ENCODE measurements at places on chromosomes 7 and 10.

DNA sequence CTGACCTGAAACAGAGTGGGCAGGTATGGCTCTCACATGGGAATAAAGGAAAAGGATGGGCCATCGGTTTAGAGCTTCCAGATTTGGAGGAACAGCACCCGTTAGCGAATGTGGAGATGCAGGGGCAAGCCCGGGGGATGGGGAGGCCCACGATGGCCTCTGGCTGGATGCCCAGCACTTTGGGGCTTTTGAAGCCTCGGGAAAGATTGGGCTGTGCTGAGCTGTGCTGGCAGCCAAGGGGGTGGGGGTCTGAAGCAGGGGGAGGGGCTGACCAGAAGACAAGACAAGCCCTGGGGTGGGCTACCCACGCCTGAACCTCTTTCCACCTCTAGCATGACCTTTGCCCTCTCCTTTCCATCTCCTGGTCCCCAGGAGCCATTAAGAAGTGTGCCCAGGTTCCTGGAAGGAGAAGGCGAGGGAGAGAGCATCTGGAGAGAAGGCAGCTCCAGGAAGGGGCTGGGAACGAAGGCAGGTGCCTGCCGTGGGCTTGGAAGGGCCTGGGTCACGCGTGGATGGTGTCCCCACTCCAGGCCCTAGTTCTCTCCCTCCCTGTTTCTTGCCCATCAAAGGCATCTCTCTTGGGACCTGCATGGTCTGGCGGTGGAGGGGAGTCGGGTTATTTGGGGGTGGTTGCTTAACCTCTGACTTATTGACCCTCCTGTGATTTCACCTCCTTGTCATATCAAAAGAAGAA, 39.7 kb downstream of the JAKMIP3 start:
- no peak for DNase-seq

DNA sequence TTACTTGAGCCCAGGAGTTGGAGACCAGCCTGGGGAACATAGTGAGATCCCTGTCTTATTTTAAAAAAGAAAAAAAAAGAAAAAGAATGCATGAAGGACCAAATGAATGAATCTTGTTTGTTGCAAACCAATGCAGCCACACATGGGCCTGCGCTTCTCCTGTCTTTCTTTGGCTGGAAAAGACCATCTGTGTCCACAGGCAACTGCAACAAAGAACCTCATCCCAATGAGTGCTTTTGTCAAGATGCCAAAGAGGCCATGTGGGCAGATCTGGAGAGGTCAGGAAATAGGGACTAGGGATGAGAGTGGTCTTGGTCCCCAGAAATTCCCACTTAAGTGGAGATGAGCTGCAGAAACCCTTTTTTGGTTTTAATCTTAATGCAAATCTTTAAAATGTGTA, 49.8 kb upstream of the DUSP5 start:
- no peak for DNase-seq

DNA sequence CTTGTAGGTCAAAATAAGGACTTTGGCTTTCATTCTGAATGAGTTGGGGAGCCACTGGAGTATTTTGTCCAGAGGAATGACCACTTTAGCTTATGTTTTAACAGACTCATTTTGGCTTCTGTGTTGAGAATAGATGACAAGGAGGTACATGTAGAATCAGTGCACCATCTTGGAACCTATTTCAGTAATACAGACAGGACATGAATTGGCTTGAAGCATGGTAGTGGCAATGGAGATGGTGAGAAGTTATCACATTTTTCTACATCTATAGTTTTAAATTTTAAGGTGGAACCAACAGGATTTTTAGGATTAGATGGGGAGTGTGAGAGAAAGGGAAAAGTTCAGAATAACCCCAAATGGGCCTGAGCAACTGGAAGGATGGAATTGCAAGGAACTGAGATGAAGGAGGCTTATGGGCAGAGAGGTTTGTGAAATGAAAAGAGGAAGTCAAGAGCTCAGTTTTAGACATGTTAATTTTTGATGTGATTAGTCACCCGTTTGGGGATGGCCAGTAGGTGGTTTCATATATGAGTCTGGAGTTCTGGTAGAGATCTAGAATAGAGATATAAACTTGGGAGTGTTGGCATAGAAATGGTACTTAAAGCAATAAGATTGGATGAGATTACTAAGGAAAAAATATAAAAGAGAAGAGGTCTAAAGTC, 89.2 kb upstream of the JAZF1 start:
- DNase-seq: no peak

- DNase-seq: no peak
Observed at GRCh38 chr10:101617102-101617823, 29.1 kb downstream of the DPCD start.

DNA sequence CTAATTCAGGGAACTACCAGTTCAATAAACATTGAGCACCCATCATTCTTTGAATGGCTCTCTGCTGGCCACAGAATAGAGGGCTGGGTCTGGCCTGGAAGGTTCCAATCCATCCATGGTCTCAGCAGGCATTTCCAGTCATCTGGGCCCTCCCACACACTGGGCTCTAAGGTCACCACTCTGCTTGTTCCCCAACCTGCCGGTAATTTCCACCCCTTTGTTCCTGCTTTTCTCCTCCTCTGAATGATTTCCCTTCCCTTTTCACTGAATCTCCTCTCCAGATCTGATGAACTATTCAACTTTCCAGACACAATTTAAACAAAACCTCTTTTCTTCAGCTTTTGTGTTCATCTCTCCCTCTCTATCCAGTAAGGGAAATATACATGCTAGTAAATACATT, 2.6 kb downstream of the BZW2 start:
- no peak for DNase-seq

DNA sequence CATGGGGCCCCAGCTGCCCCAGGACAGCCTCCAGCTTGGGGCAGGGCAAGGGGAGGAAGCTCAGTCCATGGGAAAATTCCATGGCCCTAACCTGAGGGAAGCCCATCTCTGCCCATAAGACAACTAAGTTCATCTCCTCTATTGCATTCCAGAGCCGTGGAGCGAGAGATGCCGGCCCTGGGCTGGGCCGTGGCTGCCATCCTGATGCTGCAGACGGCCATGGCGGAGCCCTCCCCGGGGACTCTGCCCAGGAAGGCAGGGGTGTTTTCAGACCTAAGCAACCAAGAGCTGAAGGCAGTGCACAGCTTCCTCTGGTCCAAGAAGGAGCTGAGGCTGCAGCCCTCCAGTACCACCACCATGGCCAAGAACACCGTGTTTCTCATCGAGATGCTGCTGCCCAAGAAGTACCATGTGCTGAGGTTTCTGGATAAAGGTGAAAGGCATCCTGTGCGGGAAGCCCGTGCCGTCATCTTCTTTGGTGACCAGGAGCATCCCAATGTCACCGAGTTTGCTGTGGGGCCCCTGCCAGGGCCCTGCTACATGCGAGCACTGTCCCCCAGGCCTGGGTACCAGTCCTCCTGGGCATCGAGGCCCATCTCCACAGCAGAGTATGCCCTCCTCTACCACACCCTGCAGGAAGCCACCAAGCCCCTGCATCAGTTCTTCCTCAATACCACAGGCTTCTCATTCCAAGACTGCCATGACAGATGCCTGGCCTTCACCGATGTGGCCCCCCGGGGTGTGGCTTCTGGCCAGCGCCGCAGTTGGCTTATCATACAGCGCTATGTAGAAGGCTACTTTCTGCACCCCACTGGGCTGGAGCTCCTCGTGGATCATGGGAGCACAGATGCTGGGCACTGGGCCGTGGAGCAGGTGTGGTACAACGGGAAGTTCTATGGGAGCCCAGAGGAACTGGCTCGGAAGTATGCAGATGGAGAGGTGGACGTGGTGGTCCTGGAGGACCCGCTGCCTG, 4.3 kb downstream of the AOC1 start:
- no peak for DNase-seq

DNA sequence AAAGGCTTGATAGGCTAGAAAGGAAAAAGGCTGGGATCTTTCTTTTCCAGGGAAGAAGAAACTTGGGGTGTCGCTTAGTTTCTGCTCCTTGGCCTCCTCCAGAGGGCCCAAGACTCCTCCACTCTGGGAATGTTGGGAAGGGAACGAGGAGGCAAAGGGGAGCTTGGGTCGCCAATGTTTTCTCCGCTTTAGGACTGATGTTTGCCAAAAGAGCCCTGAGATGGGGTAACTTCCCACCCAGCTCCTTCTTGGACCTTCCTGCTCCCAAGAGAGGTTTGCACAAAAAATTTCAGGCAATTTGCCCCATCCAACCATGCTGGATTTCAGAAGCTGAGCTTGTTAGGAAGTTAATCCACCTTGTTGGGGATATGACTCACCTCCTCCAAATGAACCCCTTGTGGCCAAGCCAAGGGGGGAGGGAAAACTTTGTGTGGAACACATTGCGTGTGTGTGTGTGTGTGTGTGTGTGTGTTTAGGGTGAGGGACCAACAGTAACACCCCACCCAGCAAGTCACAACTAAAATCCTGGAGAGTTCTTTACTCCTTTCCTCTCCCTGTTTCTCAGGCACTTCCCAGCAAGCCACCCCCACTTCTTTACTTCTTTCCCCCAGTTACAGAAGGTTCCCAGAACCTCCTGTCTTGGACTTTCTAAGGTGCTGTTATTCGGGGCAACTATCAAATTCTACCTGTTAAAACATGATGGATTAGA, 8.7 kb upstream of the HOXA2 start:
- DNase-seq: no peak

DNA sequence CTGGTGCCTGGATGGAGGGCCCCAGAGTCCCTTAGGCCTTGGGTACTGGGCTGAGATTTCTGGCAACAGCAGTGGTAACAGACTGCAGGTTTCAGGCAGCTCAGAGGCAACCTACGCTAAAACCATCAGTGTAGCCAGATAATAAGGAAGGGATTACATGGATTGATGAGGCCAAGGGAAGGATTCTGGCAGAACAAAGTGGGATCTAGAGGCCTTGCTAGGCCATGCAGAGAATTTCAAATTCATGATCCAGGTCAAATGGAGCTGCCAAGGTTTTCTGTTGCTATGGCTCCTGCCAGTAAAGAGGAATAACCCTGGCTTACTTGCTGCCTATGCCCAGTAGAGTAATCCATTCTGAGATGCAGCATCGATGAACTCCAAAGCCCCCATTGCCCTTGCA, 445.7 kb downstream of the ADRA2A start:
- no peak for DNase-seq

- DNase-seq: no peak
Observed at GRCh38 chr7:148374396-148375259, 215.9 kb upstream of the C7orf33 start.

DNA sequence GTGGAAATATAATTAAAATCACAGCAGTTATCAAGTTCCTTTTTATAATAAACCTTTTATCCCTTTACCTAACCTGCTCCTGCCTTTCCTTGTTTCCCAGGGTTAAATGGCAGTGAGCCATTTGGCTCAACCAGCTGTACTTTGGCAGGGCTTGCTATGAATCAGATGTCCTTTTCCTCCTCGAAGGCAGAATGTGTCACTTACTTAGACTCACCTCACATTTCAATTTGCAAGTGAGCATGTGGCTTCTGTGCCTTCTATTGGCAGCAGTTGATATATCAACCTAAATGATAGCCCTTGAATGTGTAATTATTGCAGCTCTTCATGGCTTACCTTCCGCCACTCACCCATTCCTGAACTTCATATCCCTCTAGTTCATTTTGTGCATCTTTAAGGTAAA, 301.7 kb downstream of the CSTF2T start:
- no peak for DNase-seq

- no peak for DNase-seq
Observed at GRCh38 chr10:69504576-69505250, 53.4 kb downstream of the TSPAN15 start.

DNA sequence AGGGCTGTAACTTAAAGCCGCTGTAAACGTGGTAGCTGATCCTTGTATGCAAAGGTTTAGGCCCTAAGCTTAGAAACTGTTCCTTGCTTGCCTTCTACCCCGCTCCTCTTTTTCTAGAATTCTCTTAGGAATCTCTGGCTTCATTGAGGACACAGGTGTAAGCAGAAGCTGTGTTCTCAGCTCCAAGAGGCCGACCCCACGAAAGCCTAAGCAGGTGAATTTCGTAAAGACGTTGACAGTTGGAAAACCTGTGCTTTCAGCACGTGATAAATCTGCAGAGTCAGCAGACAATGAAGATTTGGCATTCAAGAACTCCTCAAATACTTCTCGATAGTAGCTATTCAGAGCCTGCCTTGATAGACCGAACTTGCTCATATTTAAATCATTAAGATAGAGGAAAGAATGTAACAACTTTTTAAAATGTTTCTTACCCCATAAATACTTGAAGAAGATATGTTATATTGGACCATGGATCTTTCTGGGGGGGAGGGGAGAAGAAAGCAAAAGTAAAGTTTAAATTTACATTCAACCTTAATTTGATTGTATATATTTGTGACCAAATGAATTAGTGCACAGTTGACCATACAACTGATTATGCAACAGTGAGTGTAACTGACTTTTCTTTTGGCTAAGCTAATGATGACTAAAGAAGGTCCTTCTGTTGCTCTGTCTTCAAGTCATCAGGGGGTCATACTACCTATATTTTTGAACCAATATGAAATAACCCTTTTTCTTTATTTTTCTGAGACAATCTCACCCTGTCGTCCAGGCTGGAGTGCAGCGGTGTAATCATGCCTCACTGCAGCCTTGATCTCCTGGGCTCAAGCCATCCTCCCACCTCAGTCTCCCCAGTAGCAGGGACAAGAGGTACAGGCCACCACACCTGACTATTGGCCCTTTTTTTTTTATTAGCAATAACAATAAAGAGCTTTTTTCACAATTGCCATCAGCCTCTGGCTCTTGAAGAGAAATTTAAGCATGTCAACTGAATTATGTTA, 1.2 kb upstream of the GDI2 start:
- no peak for DNase-seq

DNA sequence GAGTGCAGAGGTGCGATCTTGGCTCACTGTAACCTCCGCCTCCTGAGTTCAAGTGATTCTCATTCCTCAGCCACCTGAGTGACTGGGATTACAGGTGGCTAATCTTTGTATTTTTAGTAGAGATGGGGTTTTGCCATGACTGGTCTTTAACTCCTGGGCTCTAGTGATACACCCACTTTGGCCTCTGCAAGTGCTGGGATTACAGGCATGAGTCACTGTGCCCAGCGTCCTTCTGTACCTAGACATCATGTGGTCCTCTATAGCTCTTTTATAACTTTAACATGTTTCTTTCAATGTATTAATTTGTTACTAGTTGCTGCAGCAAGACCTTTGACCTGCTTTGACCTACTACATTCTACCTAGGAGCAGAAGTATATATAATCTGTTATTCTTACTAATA, 38.7 kb upstream of the BICC1 start:
- no peak for DNase-seq

DNA sequence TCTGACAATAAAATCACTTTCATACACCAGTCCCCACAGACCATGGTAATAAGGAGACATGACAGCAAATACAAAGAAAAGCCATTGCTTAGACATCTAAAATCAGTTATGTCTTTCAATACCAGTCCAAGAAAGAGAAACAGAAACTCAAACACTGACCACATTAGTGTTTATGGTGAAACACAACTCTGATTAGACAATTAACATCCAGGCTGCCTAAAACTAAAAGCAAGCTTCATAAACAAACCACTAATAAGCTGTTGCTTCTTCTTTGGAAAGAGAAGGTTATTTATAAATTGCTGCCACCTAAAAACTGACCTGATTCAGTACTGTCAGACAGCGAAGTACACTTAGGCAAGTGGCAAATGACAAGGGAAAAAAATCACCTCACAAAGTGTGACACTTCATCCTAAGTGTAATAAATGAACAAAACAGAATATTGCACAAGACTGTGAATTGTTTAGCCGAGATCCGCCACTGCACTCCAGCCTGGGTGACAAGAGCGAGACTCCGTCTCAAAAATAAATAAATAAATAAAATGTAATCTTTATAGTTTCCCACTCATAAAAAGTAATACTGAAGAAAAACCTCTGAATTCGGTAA, 277.4 kb downstream of the PARD3 start:
- no peak for DNase-seq

GRCh38 chr10:52232561-52233350, 81.3 kb upstream of the DKK1 start:
- no peak for DNase-seq

Measured in NK-92 treated with Interleukin-12 subunit alpha and Interleukin-12 subunit beta, amount 100 ng/mL, for 24 hours (cell line).